ENCODE measurements at places on chromosomes 1 and 21.

DNA sequence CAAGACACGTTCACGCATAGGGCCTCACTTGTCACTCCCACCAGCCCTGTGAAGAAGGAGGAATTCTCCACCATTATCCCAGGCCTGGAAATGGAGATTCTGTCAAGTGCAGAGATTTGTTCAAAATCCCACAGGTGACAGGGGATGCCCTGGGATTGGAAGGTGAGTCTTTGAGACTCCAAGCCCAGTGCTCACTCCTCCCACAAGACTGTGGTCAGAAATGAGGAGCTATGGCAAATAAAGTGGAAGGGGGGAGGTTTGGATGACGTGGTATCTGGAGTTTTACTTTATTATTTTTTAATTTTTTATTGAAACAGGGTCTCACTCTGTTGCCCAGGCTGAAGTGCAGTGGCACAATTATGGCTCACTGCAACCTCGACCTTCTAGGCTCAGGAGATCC lies 12.8 kb upstream of the FOXO6 start:
- no peak for DNase-seq

DNA sequence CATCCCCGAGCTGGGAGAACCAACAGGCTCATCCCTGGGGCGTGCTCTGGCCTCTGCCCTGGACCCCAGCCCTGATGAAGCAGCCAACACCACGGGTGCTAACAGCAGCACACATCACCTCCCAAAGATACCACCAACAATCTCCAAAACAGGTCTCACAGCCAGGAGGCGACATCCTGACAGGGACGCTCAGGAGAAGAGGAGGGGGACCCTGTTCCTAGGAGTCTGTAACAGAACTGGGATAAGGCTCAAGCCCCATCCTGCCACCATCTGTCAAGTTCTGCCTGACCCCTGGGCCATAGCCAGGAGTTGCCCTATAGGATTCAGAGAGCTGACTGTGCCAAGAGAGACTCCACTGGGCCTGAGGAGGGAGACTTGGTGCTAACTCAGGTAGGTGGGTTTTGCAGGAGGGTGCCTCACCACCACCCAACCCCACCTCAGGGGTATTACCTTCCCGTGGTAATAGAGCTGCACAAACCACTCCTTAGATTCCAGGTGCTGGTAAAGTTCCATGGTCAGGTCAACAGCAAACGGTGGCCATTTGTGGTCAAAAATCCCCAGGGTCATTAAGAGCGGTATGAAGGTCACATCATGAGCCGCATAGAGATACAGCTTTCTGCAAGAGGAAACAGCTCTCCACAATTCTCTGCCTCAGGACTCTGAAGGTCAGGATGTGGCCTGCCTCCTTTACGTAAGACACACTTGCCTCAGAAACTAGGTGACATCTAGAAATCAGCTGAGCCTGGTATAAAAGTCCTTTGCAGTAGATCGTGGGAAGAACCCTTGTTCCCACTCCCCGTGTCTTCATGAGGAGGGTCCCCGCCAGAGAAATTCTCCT lies 22.3 kb downstream of the ACP6 start:
- DNase-seq = peak; percentile 48

DNA sequence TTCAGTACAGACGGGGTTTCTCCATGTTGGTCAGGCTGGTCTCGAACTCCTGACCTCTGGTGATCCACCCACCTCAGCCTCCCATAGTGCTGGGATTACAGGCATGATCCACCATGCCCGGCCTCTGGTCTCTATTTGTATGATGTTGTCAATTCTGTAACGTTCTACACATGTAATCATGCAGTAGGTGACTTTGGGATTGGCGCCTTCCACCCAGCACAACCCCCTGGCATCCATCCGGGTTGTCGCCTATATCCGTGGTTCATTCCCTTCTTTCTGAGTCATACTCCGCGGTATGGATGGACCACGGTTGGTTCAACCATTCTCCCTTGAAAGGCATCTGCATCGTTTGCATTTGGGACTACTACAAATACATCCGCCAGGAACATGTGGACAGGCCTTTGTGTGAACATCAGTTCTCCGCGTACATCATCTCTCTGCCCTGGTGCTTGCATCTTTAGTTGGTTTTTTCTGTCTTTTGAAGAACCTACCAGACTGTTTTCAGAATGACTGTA lies 72.1 kb downstream of the PDE9A start:
- no peak for DNase-seq

GRCh38 chr1:110215621-110216515 lies 5.8 kb downstream of the KCNC4 start:
- no peak for DNase-seq

DNA sequence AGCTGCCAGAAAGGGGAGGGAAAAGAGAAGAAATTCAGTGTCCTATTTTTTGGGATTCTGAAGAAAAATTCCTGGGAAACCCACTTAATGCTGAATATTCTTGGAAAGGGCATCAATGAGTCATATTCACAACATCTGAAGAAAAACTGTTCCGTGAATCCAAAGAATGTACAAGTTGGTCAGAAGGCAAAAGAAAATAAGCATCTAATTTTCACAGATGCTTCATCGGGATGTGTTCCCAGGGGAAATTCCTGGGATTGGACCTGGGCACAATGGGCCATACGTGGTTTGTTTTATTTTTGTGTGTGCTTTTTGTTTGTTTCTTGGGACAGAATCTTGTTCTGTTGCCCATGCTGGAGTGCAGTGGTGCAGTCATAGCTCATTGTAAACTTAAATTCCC lies 112.2 kb downstream of the MAP3K21 start:
- no peak for DNase-seq

DNA sequence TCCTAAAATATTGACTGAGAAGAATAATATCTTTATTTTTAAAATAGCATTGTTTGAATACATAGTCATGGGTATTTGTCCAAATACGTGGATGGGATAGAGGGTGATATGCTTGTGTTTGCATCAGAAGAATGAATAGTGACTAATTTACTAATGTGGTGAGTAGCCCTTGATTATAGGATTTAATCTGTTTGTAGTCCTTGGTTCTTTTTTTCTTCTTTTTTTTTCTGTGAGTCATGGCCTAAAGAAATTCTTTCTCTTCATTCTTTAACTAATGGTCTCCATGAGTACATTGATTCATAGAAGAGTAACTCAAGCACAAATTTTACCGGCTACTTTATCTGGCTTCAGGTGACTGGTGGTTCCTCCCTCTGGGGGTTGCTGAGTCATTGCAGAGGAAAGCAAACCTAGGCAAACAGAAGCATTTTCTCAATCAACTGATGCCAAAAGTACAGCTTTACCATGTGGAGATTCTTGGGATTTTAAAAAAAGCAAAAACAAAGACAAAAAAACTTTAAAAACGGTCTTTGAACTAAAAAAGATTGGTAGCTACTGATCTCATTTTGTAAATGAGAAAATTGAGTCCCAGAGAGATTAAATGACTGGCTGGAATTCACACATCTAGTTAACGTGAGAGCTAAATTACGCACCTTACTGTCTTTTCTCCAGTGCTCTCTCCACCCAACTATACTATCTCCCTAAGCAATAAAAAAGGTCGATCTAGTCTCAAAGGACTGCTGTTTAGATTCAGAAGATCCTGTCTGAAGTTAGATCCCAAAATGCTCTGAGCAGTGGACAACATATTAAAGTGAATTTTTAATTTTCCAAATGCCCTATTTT lies 40.5 kb downstream of the AK5 start:
- no peak for DNase-seq

DNA sequence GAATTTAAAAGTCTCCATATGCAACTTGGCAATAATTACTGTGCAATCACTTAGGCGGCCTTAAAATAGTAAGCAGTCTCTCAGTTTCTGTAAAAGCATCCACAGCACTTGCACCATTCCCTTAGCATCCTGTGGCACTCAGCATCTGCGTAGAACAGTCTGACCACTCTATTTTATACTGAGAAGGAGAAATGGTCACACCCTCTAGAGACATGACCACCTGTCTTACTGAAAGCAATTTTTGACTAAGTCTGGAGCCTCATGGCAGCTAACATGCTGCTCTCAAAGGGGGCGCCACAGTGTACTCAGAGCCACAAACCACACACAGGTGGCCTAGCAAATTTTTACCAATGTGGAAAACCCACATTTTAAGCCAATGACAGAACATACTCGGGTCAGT lies 62.0 kb downstream of the KCNK1 start:
- no peak for DNase-seq

GRCh38 chr1:89739013-89739843 lies 81.6 kb upstream of the LRRC8D start:
- DNase-seq = no peak

DNA sequence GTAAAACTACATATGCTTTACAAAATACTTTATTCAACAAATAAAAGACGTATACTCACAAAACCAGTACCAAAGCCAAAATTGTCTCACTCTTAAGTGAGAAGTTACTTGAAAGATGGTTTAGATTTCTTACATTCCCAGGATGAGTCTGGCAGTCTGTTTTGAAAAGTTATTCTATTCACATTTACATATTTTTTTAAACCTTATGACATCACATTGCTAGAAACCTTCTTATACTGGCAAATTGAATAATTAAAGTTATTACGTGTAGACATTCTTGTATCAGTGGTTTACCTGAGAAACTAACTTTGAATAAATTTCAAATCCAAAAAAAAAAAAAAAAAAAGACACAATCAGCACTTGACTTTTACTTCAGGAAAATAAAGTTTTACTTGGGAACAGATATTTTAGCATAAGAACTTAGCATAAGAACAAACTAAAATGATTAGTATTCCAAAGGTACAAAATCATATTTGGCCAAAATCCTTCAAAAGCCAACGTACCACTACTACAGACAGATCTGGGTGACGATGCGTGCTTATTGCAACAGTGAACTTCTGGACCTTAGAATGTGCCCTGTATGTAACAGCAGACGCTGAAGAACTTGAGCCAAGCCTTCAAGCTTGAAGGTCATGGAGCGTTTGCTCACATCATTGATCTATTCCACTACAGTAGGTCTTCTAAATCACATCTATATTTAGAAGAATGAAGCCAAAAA lies 2.5 kb downstream of the CDC42BPA start:
- DNase-seq = no peak

DNA sequence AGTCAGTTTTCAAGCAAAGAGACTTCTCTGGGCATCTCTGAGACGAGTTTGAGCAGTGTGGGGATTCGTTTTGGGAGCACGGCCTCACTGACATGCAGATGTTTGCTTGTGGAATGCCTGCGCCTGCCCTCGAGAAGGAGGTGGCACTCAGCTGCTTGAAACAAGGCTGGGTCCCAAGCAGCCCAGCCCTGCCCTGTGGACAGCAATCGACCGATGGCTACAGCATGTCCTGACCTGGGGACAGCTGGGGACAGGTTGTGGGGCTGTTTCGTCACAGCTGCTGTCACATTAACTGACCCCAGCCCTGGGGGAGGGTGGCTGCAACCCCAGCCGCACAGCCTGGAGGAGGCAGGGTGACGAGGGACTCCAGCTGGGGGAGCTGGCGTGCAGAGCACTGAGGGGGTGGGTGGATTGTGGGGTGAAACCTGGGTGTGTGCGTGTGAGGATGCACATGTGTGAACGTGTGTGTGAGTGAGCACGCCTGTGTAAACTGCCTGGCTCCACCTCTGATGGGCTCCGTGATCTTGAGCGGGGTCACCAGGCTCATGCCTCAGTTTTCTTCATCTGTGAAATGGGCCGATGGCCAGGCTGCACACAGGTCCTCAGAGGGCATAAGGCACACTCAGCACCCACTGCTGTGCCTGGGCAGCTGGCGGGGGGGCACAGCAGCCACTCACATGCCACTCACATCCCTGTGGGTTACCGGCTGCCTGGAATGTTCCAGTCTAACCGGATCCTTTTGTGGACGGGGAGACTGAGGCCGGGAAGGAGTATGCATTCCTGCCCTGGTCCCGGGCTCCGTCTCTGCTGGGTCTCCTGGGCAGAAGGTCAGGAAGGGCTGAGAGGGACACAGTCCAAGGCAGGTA lies 49.3 kb downstream of the COL18A1 start:
- no peak for DNase-seq

- peak; percentile 83 for DNase-seq
Observed at GRCh38 chr1:25675729-25676476, 59.3 kb downstream of the MAN1C1 start.

DNA sequence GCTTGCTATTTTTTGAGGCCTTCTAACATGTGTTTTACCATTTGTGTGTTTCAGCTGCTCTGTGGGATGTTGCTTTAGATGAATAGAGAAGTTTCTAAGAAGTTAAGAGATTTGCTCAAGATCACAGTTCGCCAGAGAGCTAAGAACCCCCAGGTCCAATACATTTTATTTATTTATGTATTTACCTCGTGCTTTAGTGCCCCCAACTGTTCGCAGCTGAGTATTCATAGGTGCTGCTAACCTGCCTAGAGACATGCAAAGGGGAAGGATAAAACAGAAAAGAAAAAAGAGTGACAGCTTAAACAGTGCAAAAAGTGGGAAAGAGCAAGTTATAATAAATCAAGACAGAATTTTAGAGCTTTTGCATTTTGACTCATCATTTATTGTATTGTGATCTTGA lies 31.1 kb downstream of the NFYC start:
- DNase-seq = no peak

DNA sequence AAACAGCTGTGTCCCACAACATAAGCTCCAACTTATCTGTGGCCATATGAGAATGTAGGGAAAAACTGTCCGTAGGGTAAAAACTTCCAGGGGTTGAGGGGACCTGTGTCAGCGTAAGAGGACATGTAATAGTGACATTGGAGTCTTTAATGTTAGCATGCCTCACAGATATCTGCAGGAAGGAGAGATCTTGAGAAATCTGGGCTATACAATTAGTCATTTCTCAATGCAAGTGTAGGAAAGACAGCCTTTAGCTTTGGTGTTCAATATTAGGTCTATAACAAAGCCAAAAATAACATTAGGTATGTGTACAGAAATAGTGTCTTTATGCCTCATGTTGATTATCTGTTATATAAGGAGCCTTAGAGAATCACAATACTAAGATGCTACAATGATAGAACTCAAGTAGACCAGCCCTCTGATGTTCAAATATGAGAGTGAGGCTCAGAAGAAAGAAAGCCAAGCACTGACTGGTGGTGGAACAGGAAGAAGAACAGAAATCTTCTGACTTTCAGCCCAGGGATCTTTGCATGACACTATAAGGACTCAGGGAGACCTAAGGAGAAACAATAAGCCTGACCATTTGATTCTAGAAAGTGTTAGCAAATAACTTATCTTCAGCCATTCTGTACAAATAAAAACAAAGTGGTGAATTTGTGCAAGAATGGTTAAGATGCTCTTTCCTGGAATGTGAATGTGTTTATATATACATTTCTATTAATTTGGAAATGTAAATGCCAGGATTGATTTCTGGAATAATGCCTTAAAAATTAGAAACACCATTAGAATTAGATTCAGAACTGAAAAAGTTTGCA lies 152.6 kb downstream of the ZC3H11B start:
- no peak for DNase-seq

- DNase-seq = no peak
Observed at GRCh38 chr21:43574741-43575472, 84.4 kb downstream of the HSF2BP start.

DNA sequence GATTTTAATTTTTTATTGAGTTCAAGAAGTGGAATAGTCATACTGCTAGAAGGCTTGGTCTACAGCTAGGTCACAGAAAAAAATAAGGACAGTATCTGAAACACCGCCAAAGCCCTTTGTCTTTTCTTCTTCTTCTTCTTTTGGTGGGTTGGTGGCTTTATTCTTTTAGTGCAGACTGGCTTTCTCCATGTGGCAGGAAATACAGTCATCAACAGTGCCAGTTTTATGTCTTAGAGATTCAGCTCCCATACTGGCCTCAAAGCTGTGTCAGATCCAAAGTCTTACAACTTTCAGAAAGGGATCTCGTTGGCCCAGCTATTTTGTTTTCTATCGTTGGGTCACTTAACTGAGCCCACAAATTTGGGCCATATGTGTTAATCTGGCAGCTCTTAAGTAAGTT lies 58.2 kb downstream of the FNBP1L start:
- DNase-seq = no peak

Data from activated T-helper 1 cell treated with anti-CD3 and anti-CD28 coated beads, Interleukin-12 subunit alpha, Interleukin-12 subunit beta, Interleukin-2, Interleukin-4 antibody, amounts not matched to agents 30 ng/mL and 10 ng/mL and 1 ng/mL, durations not matched to agents 14 hours and 24 hours and 36 hours (primary cell).